Pancreas (tissue), 10 donors: ENCODE measurements at places on chromosomes 6 and 20. TPM values are rescaled to one million over a fixed set of nuclear protein-coding genes. Genes with fewer than 3 reads are reported as not detected.

The NCOA5 gene
- 10.9 TPM for polyA plus RNA-seq

The BPIFB1 gene
- polyA plus RNA-seq, result not detected

The ADNP gene
- polyA plus RNA-seq, result 21.5 TPM

The HSF2 gene
- 3.5 TPM for polyA plus RNA-seq

The SAPCD1 gene
- 4.8 TPM for polyA plus RNA-seq

DNA sequence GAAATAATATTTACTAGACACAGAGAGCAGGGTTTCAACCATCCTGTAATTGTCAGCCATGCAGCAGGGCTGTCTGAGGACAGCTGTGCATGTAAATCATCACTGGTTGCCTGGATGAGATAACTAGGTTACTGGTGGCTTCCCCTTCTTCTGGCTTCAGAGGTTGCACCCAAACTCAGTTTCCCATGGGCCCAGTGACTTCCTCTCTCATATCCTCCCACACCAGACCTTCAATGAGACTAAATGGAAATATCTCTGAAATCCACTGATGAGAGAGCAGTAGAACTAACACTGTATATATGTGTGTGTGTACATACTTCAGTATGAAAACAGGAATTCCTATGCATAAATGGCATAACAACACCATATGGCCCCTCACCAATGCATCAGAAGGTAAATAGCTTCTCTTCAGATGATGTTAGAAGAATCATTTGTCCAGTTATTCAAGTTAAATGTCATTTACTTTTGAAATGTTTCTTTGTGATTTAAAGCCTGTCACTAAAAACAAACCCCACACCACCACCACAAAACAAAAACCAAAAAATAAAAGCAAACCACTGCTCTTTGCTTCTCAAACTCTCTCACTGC is 51.0 kb upstream of the IL20RA start:
- H3K27me3 ChIP-seq, result no peaks in the 10 kb centered on the region
- no peak overlapping the region for H3K4me3 ChIP-seq
- no peak for DNase-seq
- H3K27ac ChIP-seq, result no peak overlapping the region

DNA sequence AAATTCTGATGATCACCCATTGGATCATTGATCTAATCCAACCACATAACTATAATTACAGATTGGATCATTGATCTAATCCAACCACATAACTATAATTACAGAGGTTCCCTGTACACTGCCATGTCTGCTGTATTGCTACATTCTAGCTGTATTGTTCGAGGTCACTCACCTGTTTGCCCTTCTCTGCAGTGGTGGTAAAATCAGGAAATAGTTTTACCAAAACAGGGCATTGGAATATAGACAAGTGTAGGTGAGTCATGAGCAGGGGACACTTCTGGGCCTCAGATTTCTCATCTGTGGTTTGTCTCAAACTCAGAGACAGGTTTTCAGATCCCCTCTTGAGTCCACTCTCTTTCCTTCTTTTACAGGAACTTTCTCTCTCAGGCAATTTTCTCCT is 9.0 kb upstream of the AFDN start:
- peak overlapping the region; percentile 41 for H3K27ac ChIP-seq
- H3K4me1 ChIP-seq, result no peaks in the 10 kb centered on the region
- no peaks in the 10 kb centered on the region for H3K36me3 ChIP-seq
- no peak overlapping the region for H3K4me3 ChIP-seq
- DNase-seq, result no peak

DNA sequence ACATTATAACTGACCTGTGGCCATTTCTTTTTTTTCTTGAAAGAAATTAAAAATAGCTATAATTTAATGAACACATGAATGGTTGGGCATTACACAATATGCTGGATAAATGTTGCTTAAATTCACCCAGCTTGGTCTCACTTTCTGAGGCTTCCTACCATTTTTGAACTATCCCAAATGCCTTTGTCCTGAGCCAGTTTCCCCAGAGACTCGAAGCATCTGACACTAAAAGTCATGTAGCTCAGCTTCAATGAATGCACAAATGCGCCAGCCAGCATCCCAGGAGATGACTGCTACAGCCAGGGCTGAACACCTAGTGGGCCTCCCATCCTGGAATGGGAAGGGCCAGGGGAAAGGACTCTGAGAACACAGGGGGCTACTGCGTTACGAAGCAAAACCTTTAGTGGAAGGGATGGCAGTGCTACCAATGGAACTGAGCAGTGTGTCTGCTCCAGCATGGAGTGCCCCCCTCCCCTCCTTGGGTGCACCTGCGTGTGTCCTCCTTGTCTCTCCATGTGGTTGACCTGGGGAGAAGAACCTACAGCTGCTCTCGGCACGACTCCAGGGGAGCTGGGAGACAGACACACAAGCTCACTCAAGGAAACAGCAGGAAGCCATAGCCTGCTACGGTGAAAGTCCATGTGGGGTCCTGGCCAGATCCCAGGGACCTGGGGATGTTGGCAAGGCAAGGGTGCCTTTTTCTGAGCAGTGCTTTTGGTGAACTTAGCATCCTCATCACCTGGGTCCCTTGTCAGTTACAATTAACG is 60.9 kb downstream of the IRF4 start:
- no peak overlapping the region for H3K4me3 ChIP-seq
- no peak overlapping the region for H3K27ac ChIP-seq
- H3K4me1 ChIP-seq, result no peaks in the 10 kb centered on the region
- H3K36me3 ChIP-seq, result no peaks in the 10 kb centered on the region
- no peak for DNase-seq
- H3K27me3 ChIP-seq, result no peaks in the 10 kb centered on the region

GRCh38 chr6:113871975-113872374 is 14.8 kb downstream of the MARCKS start:
- H3K27ac ChIP-seq, result no peak overlapping the region
- H3K27me3 ChIP-seq, result no peaks in the 10 kb centered on the region
- H3K4me1 ChIP-seq, result no peaks in the 10 kb centered on the region
- no peak for DNase-seq

- peak overlapping the region; percentile 47 for H3K27ac ChIP-seq
- H3K27me3 ChIP-seq, result no peaks in the 10 kb centered on the region
- no peaks in the 10 kb centered on the region for H3K4me1 ChIP-seq
- no peak for DNase-seq
- H3K36me3 ChIP-seq, result no peaks in the 10 kb centered on the region
- H3K4me3 ChIP-seq, result no peak overlapping the region
Measured at GRCh38 chr20:4828830-4829513, 107.3 kb downstream of the PRND start.

- H3K36me3 ChIP-seq, result no peaks in the 10 kb centered on the region
Measured at GRCh38 chr6:44800171-44800783, 412.8 kb downstream of the CDC5L start.

DNA sequence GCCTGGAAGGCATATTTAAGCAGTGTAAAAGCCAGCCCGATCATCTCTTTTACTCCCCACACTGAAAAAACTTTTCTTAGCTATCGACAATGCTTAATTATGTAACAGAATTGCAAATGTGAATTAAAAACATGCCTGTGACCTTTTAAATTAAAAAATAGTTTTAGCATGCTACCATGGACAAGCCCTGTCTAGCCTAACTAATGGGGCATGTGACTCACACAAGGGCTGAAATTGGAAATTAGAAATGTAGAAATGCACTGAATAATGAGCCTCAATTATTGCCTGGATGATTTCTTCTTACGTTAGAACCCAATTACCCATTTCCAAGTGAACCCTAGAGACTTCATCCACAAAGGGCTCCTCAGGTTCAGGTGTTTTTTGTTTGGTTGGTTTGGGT is 82.7 kb downstream of the SIM1 start:
- no peak overlapping the region for H3K27ac ChIP-seq
- H3K36me3 ChIP-seq, result no peaks in the 10 kb centered on the region
- no peak for DNase-seq
- H3K27me3 ChIP-seq, result no peaks in the 10 kb centered on the region

DNA sequence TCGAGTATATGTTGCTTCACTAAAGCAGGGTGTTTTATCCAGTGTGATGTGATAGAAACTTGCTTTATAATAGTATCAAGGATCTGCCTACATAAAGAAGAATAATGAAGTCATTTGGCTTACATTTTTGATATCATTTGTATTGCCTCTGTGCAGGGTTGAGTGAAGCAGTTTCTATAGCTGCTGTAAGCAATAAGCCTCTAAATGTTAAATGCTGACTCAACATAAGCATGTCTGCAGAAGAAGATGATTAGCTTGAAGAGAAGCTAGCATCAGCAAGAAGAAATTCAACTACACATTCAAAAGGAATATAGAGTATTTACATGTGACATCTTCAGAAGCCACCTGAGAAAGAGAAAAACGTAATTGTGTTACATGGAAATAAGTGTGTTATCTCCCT is 17.6 kb downstream of the SLC35F1 start:
- no peaks in the 10 kb centered on the region for H3K36me3 ChIP-seq
- H3K4me1 ChIP-seq, result no peaks in the 10 kb centered on the region
- H3K27ac ChIP-seq, result no peak overlapping the region
- no peak for DNase-seq
- no peaks in the 10 kb centered on the region for H3K27me3 ChIP-seq

- no peak overlapping the region for H3K4me3 ChIP-seq
- DNase-seq, result no peak
Measured at GRCh38 chr6:50962213-50962759, 143.6 kb downstream of the TFAP2B start.

- no peak overlapping the region for H3K4me3 ChIP-seq
- no peak for DNase-seq
- no peaks in the 10 kb centered on the region for H3K36me3 ChIP-seq
- H3K27ac ChIP-seq, result no peak overlapping the region
- H3K4me1 ChIP-seq, result no peaks in the 10 kb centered on the region
- no peaks in the 10 kb centered on the region for H3K27me3 ChIP-seq
Measured at GRCh38 chr20:18702736-18703135, 110.8 kb upstream of the SCP2D1 start.

DNA sequence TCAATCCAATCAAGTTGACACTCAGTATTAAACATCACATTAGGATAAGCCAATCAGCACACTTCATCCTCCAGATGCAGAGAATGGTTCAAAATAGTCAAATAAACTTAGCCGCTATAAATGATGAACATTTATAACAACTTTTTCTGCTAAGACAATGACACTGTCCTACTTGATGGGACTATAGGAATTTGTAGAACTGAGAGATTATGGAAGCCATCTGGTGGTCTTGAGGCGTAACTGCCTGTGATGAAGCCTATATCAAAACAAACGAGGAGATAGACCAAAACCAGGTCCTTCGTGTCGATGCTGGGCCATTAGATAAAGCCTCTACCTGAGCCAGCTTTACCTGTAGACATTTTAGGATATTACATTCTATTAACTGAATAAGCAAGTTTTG is 631.1 kb downstream of the COL12A1 start:
- H3K4me1 ChIP-seq, result no peaks in the 10 kb centered on the region
- H3K27me3 ChIP-seq, result no peaks in the 10 kb centered on the region
- no peaks in the 10 kb centered on the region for H3K36me3 ChIP-seq
- H3K27ac ChIP-seq, result no peak overlapping the region

- no peak overlapping the region for H3K27ac ChIP-seq
- no peaks in the 10 kb centered on the region for H3K27me3 ChIP-seq
- no peak for DNase-seq
- H3K36me3 ChIP-seq, result no peaks in the 10 kb centered on the region
- H3K4me3 ChIP-seq, result no peak overlapping the region
Measured at GRCh38 chr6:88380083-88380482, 213.9 kb upstream of the CNR1 start.

GRCh38 chr6:34285448-34286164 is 36.8 kb upstream of the SMIM29 start:
- no peaks in the 10 kb centered on the region for H3K27me3 ChIP-seq
- H3K36me3 ChIP-seq, result no peaks in the 10 kb centered on the region
- DNase-seq, result no peak
- peak overlapping the region; percentile 52 for H3K27ac ChIP-seq
- no peak overlapping the region for H3K4me3 ChIP-seq

DNA sequence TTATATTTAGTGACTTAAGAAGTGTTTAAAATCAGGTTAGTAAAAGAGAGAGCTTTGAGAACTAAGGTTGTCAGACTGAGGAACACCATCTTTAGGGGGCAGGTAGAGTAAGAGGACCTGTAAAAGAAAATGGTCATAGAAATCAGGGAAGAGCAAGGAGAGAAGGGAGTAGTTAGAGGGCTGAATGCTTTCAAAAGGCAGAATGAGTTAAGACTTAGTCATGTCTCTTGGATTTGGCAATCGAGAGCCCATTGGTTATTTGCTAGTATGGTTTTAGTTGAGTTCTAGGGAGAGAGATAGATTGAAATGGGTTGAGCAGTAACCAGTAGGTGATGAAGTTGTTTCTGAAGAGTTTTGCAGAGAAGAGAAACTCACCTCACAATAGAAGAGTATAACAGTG is 51.1 kb downstream of the RALGAPB start:
- DNase-seq, result no peak
- peaks cover 4% of the 10 kb centered on the region for H3K36me3 ChIP-seq
- no peak overlapping the region for H3K27ac ChIP-seq
- H3K4me1 ChIP-seq, result no peaks in the 10 kb centered on the region

DNA sequence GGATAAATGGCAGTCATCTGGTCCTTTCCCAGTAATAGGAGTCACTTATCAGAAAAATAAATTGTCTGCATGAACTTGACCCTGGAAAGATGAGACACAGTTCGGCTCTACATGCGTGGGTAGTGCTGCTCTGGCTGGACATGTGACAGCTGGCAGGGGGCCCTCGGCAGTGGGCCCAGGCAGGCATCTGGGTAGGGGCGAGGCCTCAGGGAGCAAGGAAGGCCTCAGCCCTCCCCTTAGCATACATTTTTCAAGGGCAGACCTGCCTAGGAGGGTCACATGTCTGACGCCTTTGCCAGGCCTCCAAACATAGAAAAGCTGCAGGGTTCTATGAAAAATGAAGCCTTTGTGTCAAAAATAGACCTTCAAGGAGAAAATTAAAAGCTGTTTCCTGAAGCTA is 12.8 kb upstream of the ILRUN start:
- peak overlapping the region; percentile 65 for H3K27ac ChIP-seq
- H3K36me3 ChIP-seq, result no peaks in the 10 kb centered on the region
- DNase-seq, result peak; percentile 96
- H3K4me3 ChIP-seq, result no peak overlapping the region
- H3K4me1 ChIP-seq, result peaks cover 16% of the 10 kb centered on the region
- no peaks in the 10 kb centered on the region for H3K27me3 ChIP-seq
